ENCODE measurements at places on chromosomes 3 and 15.

DNA sequence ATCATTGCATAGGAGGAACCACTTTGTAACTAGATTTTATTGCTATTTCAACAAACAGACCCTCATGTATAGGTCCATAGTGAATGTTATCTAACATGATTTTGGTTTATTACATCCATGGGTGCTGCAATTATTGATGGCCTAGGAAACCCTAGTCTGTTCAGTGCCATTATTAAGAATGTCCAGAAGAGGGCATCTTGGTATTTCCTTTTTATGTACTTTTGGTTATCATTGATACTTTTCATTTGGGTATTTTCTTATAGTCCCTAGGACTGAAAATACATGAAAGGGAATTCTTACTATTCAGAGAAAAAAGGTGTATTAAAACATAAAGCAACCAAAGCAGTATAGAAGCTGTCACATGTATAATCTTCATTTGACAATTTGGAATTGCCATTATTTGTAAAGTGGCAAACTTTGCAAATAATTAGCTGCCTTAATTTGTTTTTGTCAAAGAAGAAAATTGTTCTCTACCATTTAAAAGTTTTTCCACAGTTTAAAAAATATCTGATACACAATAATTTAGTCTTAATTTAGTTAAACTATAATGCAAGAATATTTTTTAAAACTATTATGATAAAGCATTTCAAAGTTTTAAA lies 48.7 kb downstream of the CNOT10 start:
- peak; percentile 35 for DNase-seq

DNA sequence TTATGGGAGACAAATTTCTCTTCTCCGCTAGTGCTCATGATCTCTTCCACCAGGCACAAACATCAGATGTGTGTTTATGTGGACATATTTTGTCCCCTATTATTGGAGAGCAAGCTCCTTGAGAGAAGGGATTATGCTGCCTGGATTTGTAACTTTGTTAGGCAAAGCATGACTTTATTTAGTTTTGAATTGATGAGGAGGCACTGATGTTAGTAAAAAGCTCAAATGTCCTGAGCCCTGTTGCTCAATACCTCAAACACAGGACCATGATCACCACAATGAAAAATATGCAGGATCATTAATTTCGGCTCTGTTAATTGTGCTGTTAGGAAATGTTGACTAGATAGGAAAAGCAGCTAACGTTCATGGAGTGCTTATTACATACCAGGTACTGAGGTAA lies 29.1 kb downstream of the SCG5 start:
- no peak for DNase-seq

DNA sequence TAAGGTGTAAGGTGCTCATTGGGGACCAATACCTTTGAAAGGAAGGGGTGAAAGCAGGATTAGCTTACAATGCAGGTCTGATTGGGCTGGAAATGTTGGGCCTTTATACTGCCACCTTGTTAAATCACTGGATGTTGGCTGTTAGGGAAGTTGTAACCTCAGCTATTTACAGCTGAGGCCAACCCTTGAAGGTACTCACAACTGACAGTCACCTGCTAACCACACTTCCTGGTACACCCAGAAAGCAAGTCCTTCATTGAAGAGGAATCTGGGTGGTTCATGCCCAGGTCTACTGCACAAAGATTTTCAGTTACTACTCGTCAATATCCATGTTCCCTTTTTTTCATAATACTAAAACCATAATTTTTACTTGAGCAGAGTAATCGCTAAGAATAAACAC lies 65.4 kb upstream of the CLDN18 start:
- DNase-seq: no peak

- no peak for DNase-seq
These were observed 52.2 kb upstream of the GRIP2 start for GRCh38 chr3:14592390-14592789.

DNA sequence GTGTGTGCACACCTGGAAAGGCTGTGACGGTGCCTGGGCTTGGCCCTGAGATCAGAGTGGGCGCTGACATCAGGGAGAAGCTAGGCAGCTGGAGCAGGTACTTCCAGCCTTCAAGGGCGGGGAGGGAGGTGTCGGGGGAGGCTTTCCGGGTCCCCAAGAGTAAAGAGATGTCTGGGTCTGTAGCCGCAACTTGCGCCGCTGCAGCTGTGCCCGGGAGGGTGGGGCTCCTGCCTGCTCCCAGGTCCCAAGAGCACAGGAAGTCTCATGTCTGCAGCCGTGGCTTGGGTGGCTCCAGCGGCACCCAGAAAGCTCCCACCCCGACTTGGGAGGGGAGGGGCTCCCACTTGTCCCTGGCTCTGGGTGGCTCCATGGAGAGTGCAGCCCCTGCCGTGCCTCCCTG lies 103.2 kb upstream of the BNIP2 start:
- peak; percentile 26 for DNase-seq

DNA sequence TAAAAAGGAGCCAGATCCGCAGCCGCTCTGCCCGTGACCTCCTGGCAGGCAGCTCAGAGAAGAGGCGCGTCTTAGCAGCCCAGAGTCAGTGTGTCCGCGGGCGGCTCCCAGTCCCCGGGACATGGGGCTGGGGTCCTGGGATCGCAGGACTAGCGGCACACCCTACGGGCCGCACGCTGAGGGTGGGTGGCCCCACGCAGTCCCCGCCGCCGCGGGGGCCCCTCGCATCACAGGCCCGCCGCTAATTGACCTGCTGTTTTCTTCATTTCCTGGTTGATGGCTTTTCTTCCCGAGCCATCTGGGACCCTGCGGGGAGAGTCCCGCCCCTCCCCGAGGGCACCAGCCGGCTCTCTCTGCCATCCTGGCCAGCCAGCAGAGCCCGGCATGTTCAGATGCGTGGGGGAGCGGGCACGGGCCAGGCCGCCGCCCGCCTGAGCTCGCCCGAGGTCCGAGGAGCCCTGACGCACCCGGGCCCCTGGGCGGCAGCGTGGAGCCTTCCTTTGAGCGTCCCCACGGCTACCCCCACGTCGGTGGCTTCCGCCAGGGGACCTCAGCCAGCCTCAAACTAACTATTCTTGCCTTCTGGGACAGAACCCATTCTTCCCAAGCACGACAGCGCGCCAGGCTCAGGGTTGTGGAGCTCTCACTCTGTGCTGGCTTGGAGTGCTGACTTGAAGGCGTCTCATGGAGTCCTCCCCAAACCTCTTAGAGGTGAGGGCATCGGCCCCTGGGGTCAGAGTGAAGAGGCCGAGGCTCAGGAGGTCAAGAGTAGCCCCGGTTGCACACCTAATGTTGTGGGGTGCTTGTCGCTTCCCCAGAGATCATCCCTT lies 34.6 kb upstream of the CACNA2D3 start:
- DNase-seq: no peak

GRCh38 chr3:134697830-134698689 lies 47.2 kb upstream of the KY start:
- no peak for DNase-seq

DNA sequence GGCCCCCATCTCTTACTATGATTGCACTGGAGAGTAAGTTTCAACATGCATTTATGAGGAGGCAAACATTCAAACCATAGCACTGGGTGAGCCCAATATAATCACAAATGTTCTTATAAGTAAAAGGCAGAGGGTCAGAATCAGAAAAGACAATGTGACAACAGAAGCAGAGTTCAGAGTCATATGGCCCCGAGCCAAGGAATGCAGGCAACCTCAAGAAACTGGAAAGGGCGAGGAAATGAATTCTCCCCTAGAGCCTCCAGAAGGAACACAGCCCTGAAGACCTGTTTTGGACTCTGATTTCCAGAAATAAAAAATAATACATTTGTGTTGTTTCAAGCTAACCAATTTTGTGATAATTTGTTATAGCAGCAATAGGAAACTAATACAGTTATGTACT lies 81.3 kb upstream of the ABI3BP start:
- DNase-seq: no peak

GRCh38 chr15:89096664-89097063 lies 8.4 kb downstream of the ABHD2 start:
- DNase-seq: no peak

DNA sequence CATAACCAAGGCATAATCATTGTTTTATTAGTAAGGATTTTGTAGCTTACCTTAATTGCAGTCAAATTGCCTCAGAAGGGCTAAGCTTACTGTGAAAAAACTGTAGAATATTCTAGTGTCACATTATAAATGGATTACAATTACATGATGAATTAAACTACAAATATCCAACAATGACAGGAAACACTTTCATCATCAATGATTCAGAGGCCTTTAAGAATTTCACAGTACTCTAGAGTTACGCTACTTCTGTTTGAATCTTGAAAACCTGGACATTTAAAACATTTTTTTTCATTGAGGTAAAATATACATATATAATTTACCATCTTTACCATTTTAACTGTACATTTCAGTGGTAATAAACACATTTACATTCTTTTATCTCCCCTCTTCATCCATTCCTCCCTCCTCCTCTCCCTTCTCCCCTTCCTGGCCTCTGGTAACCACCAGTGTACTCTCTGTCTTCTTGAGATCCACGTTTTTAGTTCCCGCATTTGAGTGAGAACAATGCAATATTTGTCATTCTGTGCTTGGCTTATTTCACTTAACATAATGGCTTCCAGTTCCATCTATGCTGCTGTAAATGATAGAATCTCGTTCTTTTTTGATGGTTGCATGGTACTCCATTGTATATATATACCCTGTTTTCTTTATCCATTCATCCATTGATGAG lies 54.7 kb downstream of the GJD2 start:
- no peak for DNase-seq

GRCh38 chr3:172323894-172324610 lies 124.2 kb downstream of the GHSR start:
- no peak for DNase-seq

DNA sequence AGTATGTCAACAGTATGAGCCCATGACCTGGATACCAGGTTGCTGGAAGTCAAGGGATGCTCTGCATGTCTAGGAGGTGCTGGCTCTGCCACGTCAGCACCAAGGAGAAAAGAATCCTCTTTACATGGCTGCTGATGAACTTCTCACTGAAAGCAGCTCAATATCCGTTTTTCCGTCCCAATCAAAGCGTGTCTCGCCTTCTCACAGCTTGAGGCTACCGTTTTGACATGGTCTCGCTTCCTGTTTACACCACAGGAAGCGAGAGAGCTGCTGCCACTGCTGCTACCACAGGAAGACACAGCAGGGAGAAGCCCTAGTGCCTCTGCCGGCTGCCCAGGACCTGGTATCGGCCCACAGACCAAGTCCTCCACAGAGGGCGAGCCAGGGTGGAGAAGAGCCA lies 27.3 kb downstream of the STARD5 start:
- DNase-seq: peak; percentile 84

GRCh38 chr15:45794304-45794703 lies 159.5 kb downstream of the SQOR start:
- DNase-seq: no peak

DNA sequence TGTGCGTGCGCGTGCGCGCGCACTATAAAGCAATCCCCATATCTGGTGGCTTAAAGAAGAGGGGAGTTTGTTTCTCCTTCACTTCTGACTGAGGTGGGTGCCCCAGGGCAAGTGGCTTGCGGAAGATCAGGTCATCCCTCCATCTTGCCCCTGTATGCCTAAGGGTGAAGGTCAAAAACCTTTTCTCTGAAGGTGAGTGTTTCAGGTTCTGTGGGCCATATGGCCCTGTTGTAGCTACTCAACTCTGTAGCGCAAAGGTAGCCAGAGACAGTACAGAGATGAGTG lies 5.5 kb downstream of the ABTB1 start:
- no peak for DNase-seq

DNA sequence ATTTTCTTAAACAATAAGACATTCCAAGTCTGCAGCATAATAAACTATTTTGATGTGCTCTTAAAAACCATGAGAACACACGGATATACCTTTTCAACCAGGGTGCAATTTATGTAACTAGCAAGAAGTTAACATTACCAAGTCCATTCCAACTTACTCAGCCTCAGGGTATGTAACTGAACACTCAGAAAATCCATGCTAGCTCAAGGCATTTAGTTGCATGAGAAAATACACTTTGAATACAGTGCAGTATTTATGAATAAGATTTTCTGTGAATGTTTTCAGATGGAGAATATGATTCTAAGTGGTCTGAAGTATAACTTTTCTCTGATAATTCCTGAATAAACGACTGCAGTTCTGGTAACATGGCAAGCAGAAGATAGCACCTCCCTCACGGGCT lies 124.3 kb downstream of the SNRK start:
- no peak for DNase-seq

DNA sequence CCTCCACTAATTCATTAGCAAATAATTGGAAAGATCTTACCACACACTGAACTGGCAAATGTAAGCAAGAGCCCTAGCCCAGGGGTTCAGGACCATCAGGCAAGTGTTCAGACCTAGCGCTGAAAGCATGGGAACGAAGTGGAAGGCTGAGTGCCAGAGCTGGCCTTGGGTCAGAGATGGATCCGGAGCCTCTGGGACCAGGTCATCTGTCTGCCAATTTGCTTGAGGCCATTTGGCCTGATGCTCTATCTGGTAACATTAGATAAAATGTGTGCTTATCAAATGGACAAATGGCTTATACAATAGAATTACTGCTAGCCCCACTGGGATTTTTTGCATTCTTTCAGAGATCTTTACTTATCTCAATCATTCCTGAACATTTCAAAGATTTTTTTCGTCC lies 1.4 kb upstream of the TMC3 start:
- DNase-seq: no peak

- no peak for DNase-seq
These were observed 1435.2 kb upstream of the CADM2 start for GRCh38 chr3:83523470-83524073.

DNA sequence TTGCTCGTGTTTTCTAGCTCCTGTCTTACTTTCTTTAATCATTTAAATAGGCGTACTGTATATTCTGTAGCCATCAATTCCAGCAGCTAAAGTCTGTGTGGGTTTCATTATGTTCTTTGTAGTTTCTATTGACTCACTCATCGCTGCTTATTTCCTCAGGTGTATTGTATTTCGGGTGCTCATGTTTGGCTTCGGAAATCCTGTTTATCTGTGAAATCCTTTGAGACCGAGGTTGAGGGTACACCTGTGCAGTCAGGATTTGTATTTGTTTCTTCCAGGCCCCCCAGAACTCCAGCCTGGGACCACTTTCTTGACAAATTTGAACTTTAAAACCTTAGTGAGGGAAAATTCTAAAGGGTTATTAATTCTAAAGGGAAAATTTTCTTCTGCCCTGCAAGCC lies 2.0 kb upstream of the PAK2 start:
- DNase-seq: no peak

- no peak for DNase-seq
These were observed 194.7 kb downstream of the LPP start for GRCh38 chr3:188348435-188349244.

DNA sequence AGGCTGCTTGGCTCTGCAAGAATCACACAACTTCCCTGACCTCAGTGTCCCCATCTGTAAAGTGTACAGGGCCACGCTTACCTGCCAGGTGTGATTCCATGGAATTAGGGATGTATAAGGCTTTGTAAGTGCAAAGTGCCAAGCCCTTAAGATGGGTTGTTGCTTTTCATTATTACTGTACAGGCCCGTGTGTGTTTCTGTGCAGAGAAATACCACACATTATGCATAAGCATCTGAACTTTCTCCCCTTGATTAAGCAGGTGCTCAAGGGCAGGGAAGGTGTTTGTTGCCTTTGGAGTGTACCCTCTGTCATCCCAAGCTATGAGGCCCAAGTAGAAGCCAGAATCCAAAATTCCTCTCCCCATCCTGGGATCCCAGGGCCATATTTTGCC lies 13.6 kb upstream of the HRH1 start:
- DNase-seq: no peak

- DNase-seq: peak; percentile 93
These were observed 43.9 kb downstream of the THBS1 start for GRCh38 chr15:39624806-39625205.

Data from CD4-positive, alpha-beta T cell treated with Interleukin-4 for 4 hours (primary cell).